ENCODE measurements at places on chromosomes 4 and X.

GRCh38 chr4:118059397-118059796 is 25.1 kb downstream of the NDST3 start:
- no peak for DNase-seq

- no peak for DNase-seq
Measured at GRCh38 chr4:89300499-89300898, 7.1 kb downstream of the GPRIN3 start.

- DNase-seq, result no peak
Measured at GRCh38 chrX:72309297-72310071, 3.8 kb upstream of the CITED1 start.

GRCh38 chr4:73019462-73020047 is 50.0 kb downstream of the COX18 start:
- DNase-seq, result peak; percentile 36

- DNase-seq, result no peak
Measured at GRCh38 chrX:10399043-10399741, 221.2 kb downstream of the MID1 start.

DNA sequence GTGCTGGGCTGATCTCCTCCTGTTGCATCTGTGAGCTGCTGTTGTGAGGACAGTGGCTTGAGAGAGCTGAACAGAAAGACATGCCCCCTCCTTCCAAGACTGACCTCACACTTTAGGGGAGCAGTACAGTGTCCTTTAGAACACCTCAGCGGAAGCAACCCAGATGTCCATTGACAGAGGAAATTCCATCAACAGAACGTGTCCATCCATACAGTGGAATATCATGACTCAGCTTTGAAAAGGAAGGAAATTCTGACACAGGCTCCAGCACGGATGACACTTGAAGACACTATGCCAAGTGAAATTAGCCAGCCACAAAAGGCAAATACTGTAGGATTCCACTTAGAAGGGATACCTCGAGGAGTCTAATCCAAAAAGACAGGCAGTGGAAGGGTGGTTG is 103.5 kb downstream of the GPR143 start:
- DNase-seq, result no peak

DNA sequence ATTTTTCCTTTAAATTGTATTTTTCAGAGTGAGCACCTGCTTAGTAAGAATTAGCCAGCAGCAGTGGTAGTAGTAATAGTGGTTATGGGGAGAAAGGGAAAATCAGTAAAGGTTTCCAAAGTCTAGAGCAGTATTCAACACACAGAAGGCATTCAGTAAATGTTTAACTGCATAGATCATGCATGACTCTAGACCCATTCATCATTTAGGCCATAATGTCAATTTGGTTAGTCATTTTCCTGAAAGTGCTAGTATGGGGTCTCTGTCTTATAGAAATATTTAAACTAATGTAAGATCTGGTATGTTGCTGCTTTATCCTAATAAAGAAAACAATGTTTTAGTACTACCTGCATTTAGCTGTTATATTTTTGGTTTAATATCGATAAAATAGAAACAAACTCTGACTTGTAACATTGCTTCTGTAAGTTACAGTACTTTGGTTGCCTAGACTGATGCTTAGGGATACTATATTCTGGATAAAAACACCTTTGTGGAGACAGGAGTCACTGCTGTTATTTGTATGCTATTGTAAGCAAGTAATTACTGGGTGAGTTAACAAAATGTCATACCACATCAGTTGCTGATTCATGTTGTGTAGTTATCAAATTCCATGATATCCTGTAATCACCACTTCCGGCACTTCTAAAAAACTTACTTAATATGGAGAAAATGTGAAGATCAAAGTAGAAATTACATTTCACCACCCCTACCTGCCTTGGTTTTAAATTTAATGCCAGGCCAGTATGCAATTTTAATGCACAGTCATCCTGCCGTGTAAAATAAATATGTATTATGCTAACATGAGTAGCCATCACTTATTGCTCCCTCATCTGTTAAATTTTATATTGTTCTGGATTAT is 115.8 kb upstream of the BMPR1B start:
- no peak for DNase-seq

DNA sequence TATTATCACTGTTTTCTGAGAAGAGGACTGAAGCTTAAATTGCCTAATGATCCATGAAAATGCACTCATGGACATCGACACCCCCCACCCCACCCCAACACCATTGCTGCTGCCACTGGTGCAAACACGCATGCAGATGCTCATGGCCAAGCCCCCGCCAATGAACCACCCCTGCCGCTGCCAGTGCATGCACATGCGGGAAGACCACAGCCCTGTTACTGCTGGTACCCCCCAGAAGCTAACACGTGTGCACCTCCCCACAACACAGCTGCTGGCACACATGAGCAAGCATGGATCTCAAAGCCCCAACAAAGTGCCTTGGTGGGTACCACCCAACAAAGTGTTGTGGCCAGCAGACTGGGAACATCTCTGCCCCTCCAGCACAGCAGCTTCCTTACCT is 594.1 kb upstream of the FAT1 start:
- DNase-seq, result no peak

DNA sequence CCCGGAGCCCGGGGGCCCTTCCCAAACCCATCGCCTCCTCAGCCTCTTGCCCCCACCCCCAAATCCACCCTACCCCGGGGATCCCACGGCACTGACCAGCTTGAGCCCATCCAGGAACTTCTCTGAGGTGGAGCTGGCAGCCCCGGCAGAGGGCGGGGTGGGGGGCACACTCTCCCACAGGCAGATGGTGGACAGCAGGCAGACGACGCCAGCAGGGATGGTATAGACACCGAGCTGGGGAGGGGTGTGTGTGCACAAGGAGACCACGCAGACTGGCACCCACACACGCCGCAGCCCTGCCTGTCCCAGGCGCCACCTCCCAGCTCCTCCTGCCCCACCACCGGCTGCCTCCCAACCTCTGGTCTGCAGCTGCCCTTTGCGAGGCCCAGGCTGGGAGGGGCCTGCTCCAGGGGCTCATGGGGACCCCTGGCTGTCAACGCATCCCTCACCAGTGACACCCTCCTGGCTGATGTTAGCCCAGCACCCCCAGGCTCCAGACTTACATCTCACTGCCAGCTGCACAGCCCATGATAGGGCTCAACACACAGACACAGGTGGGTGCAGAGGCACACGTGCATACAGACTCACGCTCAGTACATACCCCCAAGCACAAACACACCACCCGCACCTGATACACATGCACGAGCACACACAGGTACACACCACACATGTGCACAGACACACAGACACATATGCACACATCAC is 4.2 kb downstream of the SLC49A3 start:
- no peak for DNase-seq

- no peak for DNase-seq
Measured at GRCh38 chr4:105619188-105619931, 66.9 kb downstream of the ARHGEF38 start.

DNA sequence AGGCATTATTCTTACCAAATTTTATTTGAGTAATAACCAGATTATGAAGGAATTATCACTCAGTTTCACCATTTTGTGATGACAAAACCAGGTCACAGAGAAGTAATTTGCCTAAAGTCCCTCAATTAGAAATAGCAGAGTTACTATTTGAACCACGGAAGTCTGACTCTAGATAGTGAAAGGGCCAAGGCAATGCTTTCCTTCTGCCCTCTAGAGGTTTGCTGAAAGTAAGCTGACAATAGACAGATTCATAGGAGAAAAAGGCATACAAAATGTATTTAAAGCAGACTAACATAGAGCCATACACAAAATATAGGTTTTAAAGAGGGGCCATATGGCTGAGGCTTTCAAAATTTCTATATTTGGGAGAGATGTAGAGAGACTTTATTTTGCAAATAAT is 43.1 kb downstream of the CXXC4 start:
- DNase-seq, result peak; percentile 6

GRCh38 chrX:129961180-129962083 is 21.0 kb upstream of the BCORL1 start:
- DNase-seq, result peak; percentile 76

GRCh38 chr4:123606946-123607542 is 210.4 kb downstream of the SPRY1 start:
- no peak for DNase-seq

- DNase-seq, result no peak
Measured at GRCh38 chrX:153063315-153063714, 7.0 kb downstream of the PNMA3 start.

DNA sequence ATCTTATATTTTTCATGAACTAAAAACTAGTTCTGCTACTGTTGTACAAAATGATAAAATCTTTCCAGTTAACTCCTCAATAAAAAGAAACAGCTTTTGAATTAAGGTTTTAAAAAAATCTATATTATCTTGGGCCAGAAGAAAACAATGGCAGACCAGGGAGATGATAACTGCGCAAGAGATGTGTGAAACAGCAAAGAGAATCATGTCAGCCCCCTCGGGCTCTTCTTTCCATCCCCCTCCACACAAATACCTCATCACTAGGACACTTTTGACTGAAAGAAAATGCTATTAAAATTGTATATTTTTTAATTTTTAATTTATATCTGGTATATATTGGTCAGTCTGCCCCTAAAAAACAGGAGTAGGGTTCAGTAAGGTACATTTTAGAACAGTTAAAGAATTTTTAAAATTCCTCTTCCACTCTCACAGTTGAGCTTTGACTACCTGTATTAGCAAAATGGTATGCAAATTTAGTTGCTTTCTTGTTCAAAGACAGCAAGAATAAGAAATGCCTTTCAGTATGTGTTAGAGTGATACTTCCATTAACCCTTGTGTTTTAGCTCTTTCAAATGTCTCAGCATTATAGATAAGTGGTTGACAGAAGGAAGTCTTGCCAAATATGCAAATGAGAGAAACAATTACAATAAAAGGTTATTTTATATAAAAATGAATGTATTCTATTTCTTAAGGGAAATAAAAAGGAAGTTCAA is 36.4 kb upstream of the LCORL start:
- DNase-seq, result no peak

- peak; percentile 62 for DNase-seq
Measured at GRCh38 chr4:89307446-89308160, at the start of gene GPRIN3. GPRIN3 (minus strand) TSS chr4:89307800; CDS start chr4:89250110, 57,690 bp downstream.

DNA sequence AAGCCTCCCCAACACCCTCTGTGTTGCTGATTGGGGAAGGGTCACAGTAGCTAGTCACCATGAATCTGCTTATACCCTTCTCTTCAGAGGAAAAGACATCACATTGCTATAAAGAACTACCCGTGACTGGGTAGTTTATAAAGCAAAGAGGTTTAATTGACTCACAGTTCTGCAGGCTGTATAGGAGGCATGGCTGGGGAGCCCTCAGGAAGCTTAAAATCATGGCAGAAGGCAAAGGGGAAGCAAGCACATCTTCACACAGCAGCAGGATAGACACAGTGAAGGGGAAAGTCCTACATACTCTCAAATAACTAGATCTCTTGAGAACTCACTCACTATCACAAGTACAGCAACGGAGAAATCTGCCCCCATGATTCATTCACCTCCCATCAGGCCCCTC is 229.4 kb upstream of the FTHL17 start:
- no peak for DNase-seq

GRCh38 chr4:1080961-1081688 is 32.2 kb downstream of the RNF212 start:
- DNase-seq, result no peak

DNA sequence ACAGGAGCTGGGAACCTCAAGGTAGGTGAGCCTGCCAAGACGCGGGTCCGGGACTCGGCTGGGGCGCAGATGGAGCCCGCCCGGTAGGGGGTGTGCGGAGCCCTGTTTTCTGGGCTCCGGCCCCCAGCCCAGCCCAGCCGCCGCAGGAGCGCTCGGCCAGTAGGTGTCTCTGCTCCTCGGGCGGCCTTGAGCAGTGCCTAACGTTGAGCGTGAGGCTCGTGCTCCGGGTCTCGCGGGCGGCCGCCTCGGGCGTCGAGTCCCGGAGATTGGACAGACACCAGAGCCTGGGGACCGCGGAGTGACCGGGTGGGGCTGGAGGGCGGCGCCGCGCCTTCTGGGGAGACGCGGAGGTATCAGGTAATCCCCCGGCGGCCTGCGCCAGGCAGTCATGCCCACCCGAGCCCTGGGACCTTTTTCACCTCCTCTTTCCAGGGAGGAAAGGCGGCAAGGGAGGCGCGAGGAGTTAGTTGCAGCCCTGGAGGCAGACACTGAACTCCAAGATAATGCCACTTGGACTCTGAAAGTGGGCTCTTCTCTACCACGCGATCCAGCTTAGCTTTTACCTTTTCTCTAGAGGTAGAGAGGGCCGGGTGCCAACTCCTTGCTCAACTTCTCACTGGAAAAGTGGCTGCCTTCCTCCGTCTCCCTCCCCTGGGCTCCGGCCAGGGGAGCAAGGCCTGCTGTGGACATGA is 14.5 kb upstream of the FGG start:
- peak; percentile 32 for DNase-seq

DNA sequence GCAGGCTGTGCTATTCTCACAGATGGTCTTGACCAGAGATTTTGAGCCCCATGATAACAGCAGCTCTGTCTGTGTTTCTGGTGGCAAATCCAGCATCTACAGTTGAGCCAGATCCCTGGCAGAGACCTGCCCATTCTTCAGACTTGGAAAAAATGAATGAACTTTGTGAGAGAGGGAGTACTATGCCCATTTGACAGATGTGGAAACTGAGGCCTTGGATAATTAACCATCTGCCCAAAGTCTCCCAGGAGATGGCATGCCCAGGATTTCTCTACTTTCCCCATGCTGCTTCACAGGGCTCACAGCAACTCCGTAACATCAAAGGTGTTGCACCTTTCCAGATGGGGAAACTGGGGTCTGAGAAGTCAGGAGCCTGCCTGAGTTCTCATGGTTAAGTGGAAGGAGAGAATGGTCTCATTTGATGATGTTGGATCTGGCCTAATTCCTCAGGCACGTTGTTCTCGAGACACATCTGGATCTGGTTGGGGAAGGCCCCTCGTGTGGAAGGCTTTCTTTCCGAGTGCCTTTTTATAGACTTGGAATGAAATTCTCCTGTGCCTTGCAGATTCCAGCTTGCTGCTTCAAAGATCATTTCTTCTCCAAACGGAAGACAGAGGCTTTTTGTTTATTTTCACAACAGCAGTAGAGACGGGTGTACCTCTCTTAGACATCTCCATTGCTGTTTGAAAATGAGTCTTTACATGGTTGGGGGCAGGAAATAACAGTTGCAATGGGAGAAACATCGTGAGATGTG is 73.3 kb upstream of the STX18 start:
- no peak for DNase-seq

- no peak for DNase-seq
Measured at GRCh38 chrX:140180585-140180984, 215.3 kb upstream of the CXorf66 start.

- no peak for DNase-seq
Measured at GRCh38 chr4:147084861-147085260, 139.2 kb upstream of the TTC29 start.

GRCh38 chr4:167031534-167032156 is 202.6 kb downstream of the SPOCK3 start:
- DNase-seq, result no peak

- DNase-seq, result no peak
Measured at GRCh38 chr4:959338-960139, 13.8 kb downstream of the DGKQ start.

DNA sequence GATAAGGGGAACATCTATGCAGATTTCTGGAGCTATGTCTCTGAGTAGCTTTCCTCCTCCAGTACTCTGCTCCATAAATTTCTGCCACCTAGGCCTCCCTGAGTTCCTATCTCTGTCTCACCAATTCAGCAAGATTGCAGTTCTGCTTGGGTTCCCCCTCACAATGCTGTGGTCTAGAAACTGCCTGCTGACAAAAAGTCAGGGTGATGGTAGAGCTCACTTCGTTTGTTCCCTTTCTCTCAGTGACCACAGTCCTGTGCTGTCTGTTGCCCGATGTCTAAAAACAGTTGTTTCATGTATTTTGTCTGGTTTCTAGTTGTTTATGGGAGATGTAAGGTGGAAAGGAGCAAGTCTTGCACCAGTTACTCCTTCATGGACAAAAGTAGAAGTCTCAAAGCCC is 41.1 kb downstream of the AMMECR1 start:
- no peak for DNase-seq

- DNase-seq, result peak; percentile 1
Measured at GRCh38 chrX:154602226-154602625, 16.9 kb downstream of the CTAG1B start.

- DNase-seq, result no peak
Measured at GRCh38 chr4:16461362-16461761, 235.1 kb upstream of the TAPT1 start.

Measured in HEK293T (cell line).